ENCODE measurements at places on chromosomes 7 and 10. TPM values are rescaled to one million over a fixed set of nuclear protein-coding genes. Genes with fewer than 3 reads are reported as not detected.

DNA sequence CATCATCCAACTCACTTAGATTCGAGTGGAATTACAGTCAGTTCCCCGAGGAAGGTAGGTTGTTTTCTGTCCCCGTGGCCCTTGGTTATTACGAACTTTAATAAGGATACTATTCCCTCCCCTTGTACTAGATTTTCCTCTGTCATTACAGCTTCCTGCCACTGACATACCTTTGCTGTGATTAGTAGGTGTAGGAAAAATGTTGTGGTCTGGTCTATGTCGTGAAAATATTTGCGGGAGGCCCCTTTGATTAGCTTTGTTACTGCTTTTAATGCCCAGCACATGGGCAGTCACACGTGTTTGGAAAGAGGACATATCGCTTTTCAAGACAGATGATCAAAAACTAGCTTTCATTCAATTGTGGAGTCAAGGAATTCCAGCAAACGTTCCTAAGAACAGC lies 92.2 kb downstream of the GATA3 start:
- DNase-seq = no peak

GRCh38 chr10:95793401-95794045 lies 37.6 kb downstream of the ENTPD1 start:
- no peak for DNase-seq

DNA sequence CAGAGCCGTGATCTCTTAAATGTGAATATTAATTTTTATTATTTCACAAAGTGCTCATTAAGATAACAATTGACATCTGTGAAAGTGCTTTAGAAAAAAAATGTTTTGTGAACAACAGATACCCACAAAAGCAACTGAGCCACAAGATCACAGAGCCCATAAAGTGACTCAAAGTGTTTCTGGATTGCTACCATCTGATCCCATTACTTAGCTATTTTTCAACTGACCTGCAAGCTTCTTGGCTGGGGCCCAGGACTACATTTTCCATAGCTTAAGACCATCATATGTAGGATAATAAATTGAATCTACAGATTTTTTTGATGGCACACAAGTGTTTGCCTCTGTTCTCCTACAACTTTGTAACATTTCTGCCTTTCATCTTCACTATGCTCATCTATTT lies 674.4 kb downstream of the PHTF2 start:
- no peak for DNase-seq

- no peak for DNase-seq
Observed at GRCh38 chr10:93838278-93838677, 55.5 kb upstream of the SLC35G1 start.

GRCh38 chr7:149828357-149829309 lies 9.5 kb upstream of the ZNF862 start:
- DNase-seq = no peak

- DNase-seq = peak; percentile 87
Observed at GRCh38 chr7:76294344-76295024, 8.0 kb upstream of the HSPB1 start.

- DNase-seq = no peak
Observed at GRCh38 chr7:137025469-137026175, 157.2 kb downstream of the CHRM2 start.

DNA sequence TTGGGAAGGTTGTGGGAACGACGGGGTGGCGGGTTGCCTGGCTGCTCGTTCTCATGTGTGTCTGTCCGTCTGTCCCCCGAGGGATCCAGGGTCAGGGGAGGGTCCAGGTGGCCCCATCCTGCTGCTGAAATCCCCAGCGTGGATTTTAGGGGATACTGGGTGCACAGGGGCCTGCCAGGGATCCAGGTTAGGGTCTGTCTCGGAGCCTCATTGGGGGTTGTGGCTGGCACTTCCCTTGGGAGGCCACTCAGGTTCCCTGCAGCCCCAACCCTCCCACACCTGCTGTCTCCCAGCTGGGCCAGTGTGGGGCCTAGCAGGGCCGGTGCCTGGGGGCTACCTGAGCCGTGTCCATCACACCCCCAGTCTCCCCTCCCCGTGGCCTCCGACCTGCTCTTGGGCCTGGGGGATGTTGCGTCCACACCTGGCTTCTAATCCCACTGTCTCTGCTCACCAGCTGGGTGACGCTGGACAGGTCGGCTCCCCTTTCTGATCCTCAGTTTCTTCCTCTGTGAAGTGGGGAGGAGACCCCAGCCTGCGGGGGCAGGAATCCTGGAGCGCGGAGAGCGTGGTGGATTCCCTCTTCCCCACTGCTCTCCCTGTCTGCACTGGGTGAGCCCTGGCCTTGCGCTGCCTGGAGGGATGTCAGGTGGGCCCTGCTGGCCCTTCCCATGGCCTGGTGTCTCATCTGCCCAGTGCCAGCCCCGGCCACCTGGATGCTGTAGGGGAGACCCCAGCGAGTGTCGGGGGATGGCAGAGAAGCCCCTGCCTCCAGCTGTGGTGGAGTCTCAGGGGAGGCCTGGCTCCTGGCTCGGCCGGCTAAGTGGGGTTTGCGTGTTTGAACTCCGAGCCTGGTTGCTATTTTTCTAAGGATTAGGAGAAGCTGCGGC lies 81.6 kb downstream of the UNCX start:
- DNase-seq = no peak

DNA sequence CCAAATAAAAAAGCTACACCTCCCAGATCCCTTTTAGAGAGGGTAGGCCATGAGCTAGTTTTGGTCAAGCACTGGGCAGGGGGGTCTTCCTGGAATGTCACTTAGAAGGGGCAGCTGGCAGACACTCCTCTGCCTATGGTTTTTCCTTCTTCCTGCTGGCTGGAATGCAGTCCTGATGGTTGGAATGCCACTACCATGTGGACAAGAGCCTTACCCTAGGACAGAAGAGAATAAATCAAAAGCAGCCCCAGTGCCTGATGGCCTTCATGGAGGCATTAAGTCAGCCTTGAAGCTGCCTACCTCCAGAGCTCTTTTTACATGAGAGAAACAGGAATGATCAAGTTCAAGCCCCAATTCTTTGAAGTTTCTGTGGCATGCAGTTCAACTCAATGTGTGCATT lies 43.5 kb upstream of the SORBS1 start:
- no peak for DNase-seq

DNA sequence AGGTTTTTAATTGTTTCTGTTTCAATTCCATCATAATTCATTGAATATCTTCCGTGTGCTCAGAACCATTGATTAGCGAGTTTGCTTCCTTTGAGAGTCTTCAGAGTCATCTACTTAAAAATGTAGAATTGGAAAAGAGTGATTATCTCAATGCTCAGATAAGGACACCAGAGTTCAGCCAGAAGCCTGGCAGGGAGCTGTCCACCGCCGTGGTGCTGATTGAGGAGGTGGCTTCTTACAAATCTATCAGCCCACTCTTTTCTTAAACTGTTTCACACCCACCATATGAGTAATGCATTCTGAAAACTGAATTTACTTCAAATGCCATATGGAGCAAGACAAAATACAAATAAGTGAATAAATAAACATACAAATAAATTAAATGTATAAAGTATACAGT lies 79.3 kb downstream of the INSYN2A start:
- DNase-seq = peak; percentile 57

DNA sequence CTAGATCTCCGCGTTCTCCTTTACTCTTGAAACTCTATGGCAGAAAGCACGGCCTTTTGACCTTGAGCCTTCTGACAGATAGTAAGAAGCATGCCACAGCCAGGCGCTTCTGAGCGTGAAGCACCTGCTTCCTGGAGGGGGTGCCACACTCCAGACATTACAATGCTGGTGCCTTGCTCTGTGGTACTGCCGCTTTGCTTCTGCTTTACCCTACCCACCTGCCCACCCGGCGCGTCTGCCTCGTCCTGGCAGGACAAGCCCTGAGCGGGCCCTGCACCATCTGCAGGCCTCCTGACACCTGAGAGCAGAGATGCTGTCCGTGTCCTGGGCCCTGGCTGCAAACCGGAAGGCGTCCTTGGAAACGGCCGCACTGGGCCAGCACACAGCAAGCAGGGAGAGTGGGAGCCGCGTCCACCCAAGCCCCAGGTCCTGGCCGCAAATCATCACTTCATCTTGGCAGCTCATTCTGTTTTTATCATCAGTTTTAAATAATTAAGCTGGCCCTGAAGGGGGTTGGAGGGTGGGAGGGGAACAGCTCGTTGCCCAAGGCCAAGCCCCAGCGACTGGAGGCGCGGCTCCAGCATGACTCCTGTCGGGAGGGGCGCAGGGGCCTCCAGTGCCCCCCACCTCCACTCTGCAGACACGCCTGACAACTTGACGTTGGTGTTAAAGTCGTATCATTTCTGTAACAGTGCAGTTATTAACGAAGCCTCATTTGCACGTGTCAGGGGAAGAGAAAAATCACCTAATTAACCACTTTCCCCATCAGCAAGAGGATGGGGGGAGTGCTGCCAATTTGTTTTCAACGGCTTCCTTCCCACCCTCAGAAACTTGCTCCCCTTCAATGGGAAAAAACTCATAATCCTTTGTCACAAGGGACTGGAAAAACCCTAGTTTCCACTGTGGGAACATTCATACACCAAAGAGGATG lies 132.2 kb downstream of the MAD1L1 start:
- DNase-seq = no peak

DNA sequence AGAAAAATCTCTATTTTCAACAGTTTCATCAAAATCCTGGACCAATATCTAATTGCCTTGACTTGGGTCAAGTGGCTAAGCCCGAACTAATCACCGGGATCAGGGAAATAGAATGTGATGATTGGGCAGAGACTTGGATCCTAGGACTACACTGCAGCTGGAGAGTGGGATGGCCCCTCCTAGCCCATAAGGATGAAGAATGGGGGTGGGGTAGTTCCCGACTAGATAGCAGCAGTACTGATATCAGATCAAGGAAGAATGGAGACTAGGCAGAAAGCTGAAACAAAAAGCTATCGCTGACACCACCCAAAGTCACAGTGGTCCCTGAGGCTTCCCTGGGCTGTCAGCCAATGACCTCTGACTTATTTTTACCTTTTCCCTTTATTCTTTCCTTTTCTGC lies 160.4 kb upstream of the PHYHIPL start:
- no peak for DNase-seq

DNA sequence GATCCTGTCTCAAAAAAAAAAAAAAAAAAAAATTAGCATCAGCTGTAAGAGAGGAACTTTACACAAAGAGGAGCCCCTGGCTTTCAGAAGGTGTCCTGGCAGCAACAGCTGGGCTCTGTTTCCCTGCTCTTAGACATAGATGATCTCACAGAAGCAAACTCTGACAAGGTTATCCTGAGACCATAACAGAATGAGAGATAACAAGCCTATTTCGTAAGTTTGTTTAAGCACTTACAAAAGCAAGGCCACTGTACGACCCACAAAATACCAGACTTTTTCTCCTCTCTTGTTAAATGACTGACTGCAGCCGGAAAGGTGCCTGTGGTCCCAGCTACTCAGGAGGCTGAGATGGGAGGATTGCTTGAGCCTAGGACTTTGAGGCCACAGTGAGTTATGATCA lies 33.3 kb upstream of the OTUD1 start:
- DNase-seq = no peak

The ELN gene
- 109 TPM for polyA plus RNA-seq

The BMPER gene
- polyA plus RNA-seq = 20.4 TPM

The GJD4 gene
- not detected for polyA plus RNA-seq

Data from renal pelvis (tissue), 12 donors.